Foreskin melanocyte (primary cell): ENCODE measurements at places on chromosomes 3 and 15.
A peak's percentile ranks its signal among the peaks of the same experiment; 100 is the strongest.

- DNase-seq, result no peak
Measured at GRCh38 chr3:111369958-111370357, 172.0 kb upstream of the CD96 start.

- DNase-seq, result no peak
Measured at GRCh38 chr15:49946681-49947080, 172.4 kb downstream of the ATP8B4 start.

- DNase-seq, result no peak
Measured at GRCh38 chr3:127013758-127014535, 31.0 kb downstream of the PLXNA1 start.

DNA sequence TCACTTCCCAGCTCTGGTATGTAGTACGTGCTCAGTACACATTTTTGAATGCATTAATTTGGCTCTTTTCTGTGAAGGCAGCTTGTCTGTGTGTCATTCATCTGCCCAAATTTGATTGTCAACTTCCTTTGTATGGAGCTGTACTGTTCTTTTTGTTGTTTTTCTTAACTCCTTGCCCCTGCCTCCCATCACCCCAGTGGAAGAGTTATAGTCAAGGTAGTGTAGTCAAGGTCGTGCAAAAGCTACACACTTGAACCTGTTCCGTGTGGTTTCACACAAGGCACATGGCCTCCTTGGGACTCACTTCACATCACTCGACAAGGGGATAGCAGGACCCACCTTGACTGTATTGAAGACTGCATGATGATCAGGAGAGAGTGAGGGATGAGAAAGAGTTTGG is 37.6 kb downstream of the SMAD3 start:
- DNase-seq, result no peak

DNA sequence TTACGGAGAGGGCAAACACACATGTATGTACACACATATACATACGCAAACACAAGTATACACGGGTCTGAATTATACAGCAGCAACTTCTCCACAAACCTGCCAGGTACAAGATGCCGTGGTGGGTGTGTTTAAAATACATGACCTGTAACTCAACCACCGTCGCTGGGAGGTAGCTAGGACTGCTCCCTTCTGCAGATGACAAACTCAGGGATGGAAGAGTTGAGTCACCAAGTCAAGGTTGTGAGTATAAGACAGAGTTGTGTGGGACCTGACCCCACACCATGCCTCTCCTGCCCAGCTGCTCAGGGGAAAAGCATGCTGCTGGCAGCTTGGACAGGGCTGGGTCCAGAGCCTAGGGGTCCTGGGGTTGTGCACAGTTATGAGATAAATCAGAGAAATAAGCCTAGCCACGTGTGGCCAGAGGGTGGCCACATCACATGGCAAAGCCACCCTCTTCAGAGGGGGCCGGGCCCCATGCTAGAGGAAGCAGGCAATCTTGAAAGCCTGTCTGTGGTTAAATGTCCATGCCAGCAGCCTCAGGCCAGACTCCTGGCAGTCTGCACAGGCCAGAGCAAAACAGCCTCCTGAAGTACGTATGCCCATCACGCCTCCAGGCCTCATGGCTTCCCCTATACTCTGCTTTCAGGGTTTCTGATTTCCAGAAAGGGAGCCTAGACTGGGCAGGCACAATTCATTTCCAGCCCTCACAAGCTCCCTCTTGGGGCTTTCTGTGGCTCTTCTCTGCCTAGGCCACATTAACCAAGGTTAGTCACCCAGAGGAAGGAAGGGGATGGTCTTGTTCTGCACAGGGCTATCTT is 107.7 kb upstream of the RPL32 start:
- peak; percentile 49 for DNase-seq

DNA sequence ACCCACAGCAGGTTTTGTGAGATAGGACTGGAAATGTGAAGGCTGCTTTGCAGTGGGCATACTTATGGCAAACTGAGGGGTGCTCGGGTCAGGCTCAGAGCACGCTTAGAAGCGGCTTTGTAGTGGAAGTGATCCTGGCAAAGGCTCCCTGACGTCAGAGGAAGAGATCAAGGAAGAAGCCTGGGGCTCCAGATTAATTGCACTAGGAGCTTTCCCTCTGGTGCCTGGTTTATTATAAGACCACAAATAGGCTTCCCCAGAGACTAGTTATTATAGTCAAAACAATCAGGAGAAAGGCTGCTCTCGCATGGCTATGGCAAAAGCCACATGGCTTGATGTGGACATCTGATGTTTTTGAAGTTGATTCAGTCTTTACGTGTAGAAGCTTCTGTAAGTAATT is 515.1 kb downstream of the GABRG3 start:
- DNase-seq, result peak; percentile 6

DNA sequence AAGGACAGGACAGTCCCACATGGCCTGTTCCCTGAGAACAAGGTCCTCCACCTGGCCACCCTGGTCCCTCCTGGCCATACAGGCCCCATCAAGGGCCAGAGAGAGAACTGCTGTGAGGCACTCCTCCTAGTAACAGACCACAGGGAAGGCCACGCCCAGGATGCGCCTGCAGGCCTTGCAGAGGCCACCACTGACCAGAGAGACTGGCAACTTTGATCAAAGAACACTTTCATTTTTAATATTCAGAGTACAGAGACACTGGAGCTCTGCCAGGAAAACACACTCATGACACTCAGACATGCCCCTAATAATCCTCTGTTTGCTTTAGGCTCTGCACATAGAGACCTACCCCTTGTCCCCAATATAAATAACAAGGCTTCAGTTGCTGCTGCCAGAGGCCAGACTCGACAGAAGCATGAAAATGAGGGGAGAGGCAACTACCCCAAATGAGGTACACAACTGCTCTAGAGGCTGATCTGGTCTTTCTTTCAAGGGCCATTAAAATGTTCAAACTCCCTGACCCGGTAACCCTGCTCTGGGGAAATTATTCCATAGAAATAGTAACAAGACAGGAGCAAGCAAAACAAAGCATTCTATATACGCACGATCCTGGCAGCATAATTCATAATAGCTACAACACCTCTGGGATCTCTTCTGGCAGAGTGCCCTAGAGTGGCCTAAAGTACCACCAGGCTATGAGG is 44.8 kb downstream of the CCDC12 start:
- DNase-seq, result peak; percentile 94

GRCh38 chr15:88814393-88814792 is 11.2 kb downstream of the ACAN start:
- DNase-seq, result no peak

GRCh38 chr15:54064365-54064764 is 86.1 kb downstream of the UNC13C start:
- DNase-seq, result no peak

- peak; percentile 44 for DNase-seq
Measured at GRCh38 chr15:70142322-70143191, 44.8 kb upstream of the TLE3 start.

DNA sequence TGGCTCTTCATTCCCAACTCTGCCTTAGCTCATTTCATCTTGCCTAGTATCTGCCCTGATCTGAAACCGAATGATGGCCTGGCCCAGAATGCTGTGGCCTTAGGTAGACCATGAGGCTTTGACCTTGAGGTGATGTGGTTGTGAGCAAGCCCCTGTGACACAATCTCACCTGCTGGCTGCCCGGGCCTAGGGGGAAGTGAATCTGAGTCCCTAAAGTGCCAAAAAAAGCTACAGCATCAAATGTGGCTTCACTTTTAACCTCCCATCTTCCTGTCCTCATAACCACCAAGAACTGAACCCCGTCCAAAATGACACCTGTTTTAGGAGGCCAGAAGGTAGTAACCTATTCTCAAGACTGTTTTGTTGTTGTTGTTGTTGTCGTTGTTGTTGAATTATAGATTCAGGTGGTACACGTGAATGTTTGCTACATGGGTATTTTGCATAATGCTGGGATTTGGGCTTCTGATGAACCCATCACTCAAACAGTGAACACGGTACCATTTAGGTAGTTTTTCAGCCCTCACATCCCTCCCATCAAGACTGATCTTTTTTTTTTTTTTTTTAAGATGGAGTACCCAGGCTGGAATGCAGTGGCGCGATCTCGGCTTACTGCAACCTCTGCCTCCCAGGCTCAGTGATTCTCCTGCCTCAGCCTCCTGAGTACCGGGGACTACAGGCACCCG is 54.6 kb downstream of the MCCC1 start:
- no peak for DNase-seq

DNA sequence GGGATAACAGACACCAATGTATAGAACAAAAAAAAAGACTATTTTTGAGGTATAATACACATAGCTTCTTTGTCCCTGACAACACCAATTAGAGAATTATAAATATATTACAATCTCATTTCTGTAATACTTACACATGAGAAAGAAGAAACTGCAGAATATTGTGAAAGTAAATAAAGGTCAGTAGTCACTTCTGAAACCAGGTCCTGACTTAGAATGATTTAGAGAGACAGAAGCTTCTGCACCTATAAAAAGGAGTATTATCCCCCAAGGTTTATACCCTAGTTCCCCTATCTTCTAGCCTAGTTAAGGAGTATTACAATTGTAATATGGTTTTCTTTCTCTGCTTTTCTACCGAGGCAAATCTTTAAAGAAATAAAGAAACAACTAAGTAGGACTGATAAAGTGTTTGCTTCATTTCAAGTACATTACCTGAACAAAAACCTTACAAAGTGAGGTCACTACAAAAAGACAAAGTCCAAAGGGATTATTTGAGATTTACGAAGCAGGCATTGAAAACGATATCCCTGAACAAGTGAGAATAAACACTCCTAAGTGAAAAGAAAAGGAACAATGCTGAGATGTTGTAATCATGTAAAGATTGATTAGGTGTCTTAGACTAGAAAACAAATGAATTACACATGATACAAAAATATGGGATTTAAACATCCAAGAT is 103.0 kb downstream of the GBE1 start:
- DNase-seq, result no peak

DNA sequence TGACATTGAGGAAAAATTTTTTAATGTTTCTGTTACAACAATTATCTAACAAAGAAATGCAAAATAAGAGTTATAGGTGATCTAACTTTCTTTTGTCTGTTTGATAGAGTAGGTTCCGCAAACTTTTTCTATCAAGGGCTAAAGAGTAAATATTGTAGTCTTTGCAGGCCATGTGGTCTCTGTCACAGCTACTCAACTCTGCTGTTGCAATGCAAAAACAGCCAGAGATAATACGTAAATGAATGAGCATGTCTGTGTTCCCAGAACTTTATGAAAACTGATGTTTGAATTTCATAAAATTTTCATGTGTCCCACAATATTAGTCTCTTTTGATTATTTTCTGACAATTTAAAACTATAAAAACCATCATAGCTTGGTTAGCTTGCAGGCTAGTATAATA is 73.3 kb downstream of the SLC24A1 start:
- no peak for DNase-seq

- DNase-seq, result no peak
Measured at GRCh38 chr15:98980899-98981228, 26.7 kb downstream of the PGPEP1L start.

DNA sequence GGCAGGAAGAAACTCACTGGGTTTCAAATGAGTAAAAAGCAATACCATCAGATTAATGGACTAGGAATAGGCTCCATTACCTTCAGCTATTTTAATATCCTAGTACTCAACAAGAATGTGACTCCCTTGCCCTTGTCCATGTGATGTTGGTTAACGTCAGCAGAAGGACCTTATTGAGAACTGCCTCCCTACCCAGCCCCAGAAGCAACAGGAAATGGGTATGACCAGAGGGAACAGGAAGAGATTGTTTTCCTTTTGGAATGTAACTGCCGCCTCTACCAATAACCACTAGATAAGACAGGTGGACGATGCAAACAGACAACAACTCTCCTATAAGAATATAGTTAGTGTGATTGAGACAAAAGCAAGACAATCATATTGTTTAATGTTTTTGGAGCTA is 10.4 kb upstream of the MME start:
- peak; percentile 92 for DNase-seq

GRCh38 chr3:149058602-149059001 is 27.7 kb downstream of the HLTF start:
- no peak for DNase-seq

DNA sequence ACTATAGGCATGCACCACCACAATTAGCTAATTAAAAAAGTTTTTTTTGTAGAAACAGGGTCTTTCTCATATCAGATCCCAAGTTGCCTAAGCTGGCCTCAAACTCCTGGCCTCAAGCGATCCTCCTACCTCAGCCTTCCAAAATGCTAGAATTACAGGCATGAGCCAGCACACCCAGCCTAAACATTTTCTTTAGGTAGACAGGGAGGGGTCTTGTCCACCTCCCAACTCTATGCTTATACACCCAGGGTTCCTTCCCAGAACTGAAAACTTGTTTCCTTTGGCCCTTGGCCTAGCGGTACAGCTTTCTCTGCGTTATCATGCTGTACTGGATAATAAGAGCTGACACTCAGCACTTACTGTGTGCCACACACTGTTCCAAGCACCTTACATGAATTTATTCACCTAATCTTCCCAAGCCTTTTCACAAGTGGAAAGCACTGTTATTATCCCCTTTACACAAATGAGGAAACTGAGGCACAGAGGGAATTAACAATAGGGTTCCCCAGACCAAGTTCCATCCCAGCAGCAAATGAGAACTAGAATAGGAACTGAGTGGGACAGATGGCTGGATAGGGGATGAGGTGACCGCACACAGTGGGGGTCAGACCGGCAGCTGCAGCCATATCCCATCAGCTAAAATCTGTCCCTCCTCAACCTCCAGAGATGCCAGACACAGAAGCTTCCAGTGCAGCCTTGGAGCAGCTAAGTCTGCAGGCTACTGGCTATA is 150.8 kb downstream of the MEGF11 start:
- no peak for DNase-seq

DNA sequence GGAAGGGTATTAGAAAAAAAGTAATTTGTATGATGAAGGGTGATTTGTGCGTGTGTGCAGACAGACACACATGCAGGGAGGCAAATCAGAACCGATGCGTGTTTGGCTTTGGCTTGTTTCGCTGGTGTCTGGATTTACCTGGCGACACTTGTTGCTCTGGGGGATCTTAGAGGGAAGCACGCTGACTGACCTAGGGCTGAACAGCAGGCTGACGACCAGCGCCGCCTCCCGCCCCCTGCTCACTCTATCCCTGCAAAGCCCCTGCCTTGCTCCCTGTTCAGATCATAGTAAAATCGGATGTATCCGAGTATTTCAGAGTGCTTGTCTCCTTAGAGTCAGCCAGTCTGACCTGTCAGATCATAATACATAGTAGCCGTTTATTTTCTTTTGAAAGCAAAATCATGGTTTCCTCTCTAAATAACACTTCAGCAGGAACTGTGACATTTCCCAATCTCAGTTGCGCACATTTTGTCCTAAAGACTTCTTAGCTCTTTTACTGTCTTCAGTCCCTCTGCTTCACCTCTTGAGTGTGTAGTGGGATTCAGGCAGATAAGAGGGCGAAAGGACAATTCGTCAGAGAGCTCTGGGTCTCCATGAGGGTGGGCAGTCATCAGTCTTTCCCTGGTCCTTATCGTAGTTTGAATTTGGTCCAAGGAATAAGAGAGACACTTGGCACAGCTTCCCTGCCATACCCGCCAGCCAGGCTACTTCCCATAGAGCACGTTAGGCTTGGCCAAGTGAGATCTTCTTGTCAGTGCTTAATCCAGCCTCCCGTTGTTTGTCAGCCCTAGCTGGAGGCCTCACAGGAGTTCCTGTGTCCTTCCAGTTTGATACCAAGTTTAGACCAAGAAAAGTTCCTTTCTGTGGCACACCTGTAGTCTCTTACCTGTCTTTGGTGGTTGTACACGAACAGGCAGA is 97.4 kb downstream of the PGPEP1L start:
- no peak for DNase-seq
